Progenitor cell of endocrine pancreas (in vitro differentiated cells): ENCODE measurements at places on chromosomes 13 and 19. TPM values are rescaled to one million over a fixed set of nuclear protein-coding genes. Genes with fewer than 3 reads are reported as not detected.

- DNase-seq: no peak
Observed at GRCh38 chr13:97310809-97311436, 88.8 kb downstream of the MBNL2 start.

NCR1 gene
- not detected in 2 replicates for total RNA-seq

- no peak for DNase-seq
Observed at GRCh38 chr19:17340302-17340870, 3.0 kb downstream of the GTPBP3 start.

DNA sequence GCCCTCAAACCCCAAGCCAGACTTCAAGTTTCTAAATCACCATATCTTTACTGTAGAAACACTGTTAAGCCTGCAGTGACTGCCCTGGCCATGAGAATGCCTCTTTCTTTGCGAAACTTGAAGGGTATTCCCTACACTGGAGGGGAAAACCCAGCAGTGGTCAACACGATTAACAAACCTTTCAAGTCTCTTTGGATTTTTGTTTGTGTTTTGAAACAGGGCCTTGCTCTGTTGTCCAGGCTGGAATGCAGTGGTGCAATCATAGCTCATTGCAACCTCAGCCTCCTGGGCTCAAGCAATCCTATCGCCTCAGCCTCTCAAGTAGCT, 17.4 kb upstream of the POMP start:
- no peak for DNase-seq

DENND1C gene
- 0.47 and 0.67 TPM in 2 replicates for total RNA-seq

DNA sequence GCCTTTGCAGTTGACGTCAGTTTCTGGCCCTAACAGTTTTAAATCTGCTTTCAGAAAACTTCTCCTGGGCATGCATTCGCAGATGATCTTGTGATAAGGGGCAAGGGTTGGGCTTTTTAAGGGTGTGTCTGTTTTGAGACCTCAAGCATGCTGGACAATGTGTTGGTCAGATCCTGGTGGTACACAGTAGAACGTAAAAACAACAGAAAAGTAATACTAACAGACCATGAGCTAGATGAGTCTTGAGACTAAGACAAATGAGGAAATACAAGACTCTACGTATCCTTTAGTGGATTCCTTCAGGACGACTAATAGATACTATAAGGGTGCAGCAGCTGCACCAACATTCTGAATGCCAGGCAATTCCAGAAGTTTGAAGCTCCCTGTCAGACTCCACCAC, 237.6 kb downstream of the DNAJC15 start:
- no peak for DNase-seq

DNA sequence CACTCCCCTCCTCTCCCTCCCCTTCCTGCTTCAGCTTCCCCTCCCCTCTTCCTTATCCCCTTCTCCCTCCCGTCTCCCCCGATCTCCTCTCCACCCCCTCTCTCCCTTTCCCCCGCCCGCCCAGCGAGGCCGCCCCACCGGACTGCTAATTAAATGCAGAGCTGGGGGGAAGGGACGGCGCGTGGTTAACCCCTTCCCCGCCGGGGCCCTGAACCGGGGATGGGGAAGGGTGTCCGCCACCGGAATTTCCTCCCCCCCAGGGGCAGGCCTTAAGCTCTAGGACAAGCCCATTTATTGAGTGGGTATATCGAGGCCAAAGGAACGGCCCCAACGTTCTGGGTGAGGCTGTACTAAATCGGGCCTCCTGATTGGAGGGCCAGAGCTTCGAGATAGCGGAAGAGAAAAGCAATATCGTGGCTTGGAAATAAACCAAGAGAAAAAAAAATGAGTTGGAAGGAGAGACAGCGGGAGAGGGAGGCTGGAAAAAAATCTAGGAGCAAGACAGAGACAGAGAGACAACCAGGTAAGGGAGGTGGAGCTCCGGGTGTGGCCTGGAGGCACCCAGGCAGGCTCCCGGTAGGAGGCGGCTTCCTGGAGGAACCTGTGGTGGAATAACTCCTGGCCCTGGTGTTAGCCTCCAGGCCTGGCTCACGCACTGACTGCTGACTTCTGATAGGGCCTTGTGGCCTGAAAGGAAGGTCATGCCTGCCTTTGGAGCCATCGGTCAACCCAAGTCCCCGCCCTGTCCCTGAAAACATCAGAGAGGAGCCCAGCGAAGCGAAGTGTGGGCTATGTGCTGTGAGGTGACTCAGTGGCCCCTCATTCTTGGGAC, 11.6 kb upstream of the JUND start:
- no peak for DNase-seq

- no peak for DNase-seq
Observed at GRCh38 chr13:43663474-43664090, 123.2 kb downstream of the ENOX1 start.

CACNG6 gene
- 7.6 and 8.4 TPM in 2 replicates for total RNA-seq

SMIM7 gene
- total RNA-seq: 73.0 and 81.3 TPM in 2 replicates

DNA sequence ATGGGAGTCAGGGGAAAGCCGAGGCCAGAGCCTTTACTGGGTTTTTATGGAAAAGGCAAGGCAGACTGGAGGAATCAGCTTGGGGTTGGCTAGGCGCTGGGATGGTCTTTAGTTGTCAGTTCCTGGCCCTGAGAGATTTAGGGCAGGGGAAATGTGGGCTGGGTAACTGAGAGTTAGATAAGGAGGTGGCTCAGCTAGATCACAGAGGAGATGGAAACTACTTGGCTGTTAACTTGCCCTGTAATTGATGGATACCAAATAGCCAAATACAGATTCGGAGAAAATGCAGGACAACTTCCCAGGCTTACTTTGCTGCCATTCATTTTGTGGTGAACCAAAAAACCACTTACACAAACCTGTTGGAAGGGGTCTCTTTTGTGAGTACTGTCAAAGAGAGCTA, 54.0 kb downstream of the LRCH1 start:
- DNase-seq: no peak

- no peak for DNase-seq
Observed at GRCh38 chr13:69910800-69911199, 196.8 kb upstream of the ATXN8OS start.

- no peak for DNase-seq
Observed at GRCh38 chr13:79973533-79973963, 367.4 kb downstream of the SPRY2 start.

DNA sequence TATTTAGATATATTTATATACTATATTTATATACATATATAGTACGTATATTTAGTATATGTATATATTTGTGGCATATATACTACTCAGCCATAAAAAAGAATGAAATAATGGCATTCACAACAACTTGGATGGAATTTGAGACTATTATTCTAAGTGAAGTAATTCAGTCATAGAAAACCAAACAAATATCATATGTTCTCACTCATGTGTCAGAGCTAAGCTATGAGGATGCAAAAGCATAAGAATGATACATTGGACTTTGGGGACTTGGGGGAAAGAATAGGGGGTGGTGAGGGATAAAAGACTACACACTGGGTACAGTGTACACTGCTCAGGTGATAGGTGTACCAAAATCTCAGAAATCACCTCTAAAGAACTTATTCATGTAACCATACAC, 1015.7 kb downstream of the EFNB2 start:
- no peak for DNase-seq

ZNF320 gene
- total RNA-seq: 43.9 and 50.0 TPM in 2 replicates

DNA sequence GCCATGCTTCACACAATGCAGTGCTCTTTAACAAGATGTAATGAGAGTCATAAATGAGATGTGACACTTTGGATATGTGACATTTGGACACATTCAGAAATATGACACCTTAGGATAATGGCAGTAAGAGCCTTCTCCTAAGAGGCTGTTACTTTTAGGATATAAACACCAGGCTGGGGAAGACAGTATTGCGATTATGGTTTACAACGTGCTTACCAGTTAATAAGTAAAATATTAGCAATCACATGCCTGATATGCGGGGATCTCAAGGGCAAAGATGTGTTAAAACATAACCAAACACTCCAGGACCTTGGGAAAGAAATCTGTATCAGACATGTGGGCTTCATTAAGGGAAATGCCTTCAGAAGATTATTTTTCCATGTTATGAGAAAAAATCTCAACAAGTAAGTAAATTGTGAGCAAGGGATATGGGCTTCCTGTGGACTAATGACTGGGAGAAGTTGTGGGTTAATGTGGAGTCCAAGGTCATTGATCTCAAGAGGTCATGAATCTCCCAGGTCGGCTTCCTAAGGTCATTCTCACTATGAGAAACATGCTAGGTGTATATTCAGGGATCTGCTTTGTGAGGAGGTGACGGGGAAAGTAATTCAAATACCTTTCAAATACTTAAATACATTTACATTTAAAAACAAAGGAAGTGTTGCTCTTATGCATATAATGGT, 105.3 kb downstream of the STARD13 start:
- no peak for DNase-seq

DNA sequence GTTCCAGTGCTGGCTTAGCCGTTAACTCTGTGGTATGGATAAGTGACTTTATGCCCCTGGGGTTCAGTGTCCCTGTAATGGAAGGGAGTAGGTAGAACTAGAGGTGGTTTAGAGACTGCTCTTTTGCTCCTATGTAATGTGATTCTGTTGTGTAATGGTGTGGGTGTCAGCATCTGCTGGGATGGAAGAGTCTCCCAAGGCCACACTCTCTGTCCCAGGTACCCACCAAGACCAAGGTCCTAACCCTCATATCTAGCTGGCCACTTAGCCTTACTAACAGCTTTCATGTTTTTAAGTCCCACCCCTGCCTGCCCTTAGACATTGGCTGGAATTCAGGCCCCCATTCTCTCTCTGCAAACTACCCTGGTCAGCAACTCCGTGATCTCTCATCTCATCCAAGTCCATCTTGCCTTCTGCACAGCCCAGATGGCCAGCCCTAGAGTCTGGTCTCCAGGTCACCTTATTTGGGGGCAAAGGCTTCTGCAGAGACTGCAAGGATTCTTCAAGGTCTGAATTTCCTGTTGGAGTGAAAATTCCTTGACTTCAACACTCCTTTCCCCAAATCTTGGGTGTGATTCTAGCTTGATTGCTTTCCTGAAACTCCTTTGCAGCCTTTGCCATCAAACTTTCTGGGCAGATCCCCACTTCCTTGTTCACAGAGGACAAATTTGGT, 48.4 kb downstream of the SERP2 start:
- no peak for DNase-seq

LACC1 gene
- 2.9 and 3.8 TPM in 2 replicates for total RNA-seq

ARHGAP33 gene
- 46.3 and 54.3 TPM in 2 replicates for total RNA-seq

DNA sequence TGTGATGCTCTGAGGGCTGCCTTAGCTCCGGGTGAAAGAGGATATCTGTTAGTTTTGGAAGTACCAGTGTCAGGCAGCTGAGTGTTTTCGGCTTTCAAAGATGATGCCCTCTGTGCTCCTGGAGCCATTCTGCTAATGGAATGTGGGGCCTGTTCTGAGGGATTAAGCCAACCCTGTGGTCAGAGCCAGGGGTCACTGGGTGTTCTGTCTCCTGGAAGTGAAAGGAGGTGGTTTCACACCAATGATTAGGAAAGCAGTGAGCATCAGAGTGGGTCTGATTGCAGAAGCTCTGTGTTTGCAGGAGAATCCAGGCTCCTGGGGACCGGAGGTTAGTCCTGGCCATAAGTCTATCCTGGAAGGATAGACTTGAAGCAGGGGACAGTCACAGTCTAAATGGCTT, 94.6 kb downstream of the UQCRFS1 start:
- DNase-seq: no peak

DNA sequence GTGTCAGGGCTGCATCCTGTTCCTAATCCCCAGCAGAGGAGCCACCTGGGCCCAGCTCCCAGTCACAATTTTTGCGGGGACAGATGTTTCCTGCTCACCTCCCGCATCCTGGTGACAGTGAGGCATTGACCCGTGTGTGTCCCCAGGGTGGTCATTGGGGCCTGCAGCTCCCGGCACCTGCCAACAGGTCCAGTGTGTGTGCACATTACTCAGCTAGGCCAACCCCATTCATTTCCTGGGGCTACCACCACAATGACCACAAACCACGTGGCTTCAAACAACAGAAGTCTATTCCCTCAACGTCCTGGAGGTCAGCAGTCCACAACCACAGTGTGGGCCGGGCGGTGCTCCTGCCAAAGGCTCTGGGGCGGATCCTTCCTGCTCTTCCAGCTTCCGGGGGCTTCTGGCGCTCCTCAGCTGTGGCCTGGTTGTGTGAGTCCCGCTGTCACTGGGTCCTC, 11.9 kb upstream of the F2RL3 start:
- no peak for DNase-seq

DNA sequence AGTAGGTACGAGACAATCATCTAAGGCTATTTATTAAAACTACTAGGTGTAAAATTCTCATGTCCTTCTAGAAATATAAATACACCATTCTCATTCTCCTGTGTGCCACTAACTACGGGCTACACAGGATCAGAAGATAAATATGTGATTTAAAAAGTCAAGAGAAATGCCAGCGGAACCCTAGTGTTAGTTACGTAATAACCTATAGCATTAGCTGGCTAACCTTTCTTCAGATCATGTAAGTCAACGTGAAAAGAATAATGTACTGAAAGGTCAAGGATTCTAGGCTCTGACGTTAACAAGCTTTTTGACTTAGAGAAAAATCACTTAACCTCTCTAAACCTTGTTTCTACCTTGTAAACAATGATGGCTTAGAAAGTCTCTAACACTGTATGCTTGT, 121.8 kb downstream of the RGCC start:
- no peak for DNase-seq

- no peak for DNase-seq
Observed at GRCh38 chr19:5588441-5588840, 20.7 kb upstream of the TINCR start.

DNA sequence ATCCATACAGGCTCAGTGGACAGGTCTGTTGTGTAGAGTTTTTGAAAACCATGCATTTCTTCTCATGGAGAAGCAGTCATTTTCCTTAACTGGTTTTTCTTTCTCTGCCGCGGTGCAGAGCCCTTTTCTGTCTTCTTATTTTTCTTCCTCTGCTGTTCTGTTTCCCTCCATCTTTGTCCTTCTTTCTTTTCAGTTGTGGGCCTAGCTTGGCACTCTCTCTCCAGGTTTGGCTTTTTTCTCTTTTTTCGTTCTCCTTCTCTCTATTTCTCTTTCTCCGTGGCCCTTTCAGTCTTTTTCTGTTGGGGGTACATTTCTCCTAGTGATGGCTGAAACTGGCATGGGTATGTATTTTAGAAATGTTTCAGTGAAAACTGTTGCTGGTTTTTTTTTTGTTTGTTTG, 24.1 kb downstream of the NFIX start:
- DNase-seq: no peak

- DNase-seq: no peak
Observed at GRCh38 chr19:2574478-2574931, 98.6 kb downstream of the GADD45B start.

GRCh38 chr19:10431254-10431942, 11.1 kb downstream of the PDE4A start:
- no peak for DNase-seq

MYDGF gene
- total RNA-seq: 42.5 and 45.9 TPM in 2 replicates

CCL25 gene
- not detected in 2 replicates for total RNA-seq

DHX34 gene
- total RNA-seq: 37.7 and 42.1 TPM in 2 replicates
